ENCODE measurements at places on chromosomes 3 and 15.

DNA sequence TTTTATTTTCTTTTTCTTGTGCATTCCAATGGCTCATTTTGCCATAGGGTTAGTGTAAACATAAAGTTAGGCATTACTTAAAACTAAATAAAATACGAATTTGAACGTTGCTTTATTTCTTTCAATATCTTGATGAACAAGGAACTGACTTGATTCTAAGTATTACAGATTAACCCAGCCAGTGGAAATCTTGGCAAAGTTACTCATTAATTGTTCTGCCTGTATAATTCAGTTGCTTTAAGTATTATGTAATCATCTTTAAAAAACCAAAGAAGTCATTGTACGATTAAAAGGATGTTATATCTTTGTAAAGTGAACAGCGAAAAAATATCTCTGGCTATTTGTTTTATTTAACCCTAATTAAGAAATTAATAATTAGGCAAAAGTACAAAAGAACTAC, 737.9 kb upstream of the BCHE start:
- DNase-seq, result no peak

- DNase-seq, result no peak
Observed at GRCh38 chr15:85997618-85998017, 82.1 kb upstream of the AGBL1 start.

DNA sequence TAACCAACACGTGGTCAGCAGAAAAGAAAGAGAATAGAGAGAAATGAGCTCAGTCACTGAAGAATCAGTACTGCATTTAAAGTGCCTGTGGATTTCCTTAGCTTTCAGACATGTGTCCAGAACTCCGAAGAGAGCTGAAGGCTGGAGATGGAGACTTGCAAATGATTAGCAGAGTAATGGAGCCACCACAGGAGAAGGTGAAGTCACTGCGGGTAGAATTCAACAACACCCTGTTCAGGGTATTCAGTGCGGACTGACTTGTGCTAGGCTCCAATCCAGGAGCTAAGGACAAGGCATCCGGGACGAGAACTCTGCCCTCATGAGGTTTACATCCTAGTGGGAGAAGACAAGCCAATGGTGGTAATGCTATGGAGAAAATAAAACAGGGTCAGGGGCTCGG, 4.2 kb downstream of the EIF4E3 start:
- DNase-seq, result no peak

DNA sequence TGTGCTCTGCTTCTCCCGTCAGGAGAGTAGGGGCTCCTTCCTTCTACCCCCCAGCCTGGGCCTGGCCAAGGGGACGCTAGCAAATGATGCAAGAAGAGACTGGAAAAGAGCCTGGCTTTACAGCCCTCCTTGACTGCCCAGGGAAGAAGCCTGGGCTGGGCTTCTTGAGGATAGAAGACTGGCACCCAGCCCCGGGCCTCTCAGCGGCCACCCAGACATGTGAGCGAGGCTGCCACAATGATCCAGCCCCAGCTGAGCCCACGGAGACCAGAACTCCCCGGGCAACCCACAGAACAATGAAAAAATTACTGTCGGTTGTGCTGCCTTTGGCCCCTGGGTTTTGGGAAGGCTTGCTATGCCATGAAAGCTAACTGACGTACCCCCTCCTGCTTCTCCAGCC, 100.6 kb upstream of the PRR20G start:
- no peak for DNase-seq

GRCh38 chr3:126990890-126991289, 8.0 kb downstream of the PLXNA1 start:
- no peak for DNase-seq

DNA sequence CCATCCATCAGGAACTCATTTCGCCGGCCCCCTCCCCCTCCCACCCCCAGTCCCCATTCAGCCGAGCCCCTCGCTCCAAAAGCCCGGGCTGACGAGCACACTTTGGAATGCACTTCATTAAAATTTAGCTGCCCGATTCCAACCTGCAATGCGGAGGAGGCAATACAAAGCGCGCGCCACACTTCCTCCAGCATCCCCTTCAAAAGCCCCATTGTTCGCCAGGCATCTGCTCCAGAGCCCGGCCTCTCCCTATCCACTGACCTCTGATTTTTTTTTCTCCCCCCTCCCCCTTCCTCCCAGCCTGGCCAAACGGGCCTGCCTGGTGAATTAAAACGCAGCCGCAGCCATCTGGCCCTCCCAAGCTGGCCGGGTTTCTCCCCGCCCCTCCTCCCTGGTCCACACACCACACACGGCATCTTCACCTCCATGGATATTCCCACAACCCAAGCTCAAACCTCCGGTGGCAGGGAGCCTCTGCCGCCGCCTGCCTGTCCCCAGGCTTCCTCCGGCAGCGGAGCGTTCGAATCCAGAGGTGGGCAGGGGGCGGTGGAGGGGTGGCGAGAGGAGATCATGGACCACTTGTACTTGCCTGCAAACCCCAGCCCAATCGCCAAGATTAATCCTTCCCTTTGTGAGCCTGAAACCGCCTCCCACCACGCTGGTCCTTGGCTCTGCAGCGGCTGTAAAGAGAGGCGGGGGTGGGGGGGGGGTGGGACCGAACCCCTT, 441.3 kb downstream of the MAGI1 start:
- no peak for DNase-seq

GRCh38 chr3:63228677-63229076, 49.4 kb upstream of the SYNPR start:
- no peak for DNase-seq

DNA sequence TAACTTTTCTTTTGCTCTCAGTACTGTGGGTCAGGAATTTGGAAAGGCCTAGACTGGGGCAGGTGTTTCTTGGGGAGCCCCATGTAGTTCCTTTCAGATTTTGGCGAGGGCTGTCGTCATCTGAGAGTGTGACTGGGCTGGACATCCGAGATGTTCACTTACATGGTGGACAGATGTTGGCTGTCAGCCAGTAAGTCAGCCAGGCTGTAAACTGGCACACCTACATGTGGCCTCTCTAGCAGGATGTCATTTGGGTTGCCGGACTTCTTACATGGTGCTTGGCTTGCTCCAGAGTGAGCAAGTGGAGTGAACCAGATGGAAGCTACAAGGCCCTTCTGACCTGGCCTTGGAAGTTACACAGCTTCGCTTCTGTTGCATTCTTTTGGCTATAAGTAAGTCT, 20.7 kb downstream of the TATDN2 start:
- DNase-seq, result no peak

DNA sequence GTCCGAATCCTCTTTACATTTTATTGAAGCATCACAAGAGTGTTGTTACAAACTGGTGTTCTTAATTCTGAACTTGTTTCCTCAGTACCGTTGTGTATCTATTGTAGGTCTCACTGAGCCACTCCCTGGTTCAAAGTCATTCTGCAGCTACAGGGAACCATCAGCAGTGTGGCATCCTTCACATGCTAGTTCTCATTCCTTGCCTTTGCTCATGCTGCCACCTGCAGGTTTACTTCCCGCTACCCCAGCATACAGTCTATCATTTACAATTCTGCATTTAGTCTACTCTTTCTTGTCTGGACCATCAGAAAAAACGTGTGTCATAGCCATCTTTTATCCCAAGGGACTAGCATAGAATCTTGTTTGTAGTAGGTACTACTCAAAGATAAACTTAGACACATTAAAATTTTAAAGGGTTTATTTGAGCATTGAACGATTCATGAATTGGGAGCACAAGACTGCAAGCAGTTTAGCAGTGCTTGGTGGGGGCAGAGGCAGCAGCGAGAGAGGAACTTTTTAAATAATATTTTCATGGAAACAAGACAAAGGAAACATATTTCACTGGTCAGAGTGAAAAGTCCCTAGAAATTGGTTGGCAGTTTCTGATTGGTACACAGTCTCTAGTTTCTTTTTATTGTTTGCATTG, 402.1 kb downstream of the CADM2 start:
- DNase-seq, result no peak

DNA sequence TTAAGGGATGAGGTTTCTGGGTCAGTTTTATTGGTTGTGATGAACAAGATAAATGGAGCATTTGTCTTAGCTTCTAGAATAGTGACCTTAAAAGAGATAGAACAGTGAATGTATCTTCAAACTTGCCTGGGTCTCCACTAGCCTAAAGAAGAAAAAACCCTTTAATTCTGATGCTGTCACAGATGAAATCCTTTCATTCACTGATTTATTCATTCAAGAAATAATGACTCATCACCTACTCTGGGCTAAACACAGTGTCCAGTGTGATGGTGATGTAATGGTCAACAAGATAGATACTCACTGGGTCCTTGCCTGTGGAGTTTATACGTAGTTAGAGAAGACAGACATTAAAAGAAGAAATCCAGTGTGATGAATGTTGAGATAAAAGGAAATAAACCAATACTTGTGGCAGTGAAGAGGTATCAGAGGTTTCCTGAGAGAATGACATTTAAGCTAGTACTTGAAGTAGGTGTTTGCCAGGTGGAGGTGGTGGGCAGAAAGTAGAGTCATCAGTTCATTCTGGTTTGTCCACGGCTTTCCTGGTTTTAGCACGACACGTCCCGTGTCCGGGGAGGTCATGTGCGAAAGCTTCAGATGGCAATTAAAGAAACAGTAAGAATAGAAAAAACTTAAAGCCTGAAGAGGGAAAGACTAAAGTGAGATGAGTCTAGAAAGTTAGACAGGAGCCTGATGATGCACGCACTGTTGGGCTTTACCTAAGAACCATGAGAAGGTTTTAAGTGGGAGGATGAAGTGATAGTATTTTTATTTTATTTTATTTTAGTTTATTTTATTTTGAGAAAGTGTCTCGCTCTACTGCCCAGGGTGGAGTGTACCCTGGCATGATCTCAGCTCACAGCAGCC, 18.5 kb downstream of the PAK2 start:
- no peak for DNase-seq

DNA sequence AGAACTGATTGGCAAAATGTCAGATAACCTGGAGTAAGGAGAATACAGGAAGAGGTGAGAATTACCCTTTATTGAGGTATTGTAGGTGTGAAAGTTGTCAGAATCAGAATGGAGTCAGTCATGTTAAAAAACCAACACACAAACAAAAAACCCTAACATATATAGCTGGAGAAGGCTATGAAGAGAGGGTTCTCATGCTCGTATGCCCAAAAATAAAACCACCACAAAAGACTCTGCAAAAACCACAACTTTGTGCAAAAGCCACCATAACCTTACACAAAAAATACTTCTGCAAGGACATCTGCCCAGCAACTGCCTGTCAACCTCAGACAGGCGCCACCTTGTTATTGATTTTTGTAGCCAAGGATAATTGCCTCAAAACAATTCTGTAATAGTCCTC, 136.0 kb downstream of the CD47 start:
- DNase-seq, result no peak

DNA sequence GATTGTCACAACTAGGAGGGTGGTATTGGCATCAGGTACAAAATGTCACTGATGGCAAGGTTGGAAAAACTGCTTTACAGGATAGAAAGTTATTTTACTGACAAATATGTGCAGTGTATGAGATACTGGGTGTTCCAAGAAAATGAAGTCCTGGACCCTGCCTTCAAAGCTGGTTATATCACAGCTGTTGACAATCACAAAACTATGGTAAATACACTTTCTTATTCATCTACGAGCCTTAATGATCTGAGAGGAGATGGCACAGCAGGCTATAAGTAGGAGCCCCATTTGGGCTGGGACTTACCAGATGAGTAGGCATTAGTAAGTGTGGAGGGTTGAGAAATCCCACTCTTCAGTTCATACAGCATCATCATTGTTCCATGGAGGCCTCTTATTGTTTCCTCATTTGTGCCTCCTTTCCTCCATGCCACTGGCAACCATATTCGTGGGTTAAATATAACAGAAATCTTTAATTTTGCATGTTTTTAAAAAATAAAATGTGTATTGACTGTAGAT, 66.9 kb downstream of the CMTM8 start:
- DNase-seq, result no peak

- no peak for DNase-seq
Observed at GRCh38 chr3:12483872-12484197, 445 bp upstream of the TSEN2 start.

DNA sequence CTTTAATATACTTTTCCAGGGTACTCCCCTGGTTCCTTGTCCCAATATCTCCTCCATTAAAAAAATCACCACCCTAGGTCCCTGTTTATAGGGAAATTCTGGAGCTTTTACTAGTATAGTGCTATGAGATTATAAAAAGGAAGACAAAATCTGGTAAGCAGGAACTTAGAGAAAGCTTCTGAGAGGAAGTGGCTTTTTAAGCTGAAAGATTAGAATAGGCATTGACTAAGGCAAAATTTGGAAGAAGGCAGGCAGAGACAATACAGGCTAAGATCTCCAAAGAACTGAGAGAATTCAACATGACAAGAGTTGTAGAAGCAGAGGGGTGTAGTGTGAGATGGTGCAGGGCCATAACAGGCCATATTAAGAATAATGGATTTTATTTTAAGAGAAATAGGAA, 25.8 kb downstream of the SGO1 start:
- no peak for DNase-seq

DNA sequence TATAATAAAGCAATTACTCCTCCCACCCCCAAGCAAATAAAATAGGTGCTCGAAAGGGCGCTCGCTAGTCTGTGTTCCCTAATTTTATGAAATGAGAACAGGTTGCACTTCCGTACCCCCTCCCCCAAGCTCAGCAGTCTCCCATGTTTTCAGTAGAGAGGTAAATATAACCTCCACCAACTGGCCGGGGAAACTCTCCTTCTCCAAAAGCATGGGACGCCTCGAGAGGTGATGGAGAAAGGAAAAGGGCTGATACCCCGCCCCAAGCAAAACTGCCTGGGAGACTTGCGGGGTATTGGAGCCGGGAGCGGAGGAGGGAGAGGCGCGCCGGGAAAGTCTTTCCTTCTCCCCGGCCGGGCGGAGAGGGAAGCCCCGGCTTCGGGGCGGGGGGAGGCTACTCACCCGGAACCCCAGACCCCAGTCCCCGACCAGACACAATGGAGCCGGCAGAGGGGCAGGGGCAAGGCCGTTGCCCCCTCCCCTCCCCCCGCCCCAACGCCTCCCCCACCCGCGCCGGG, 605 bp downstream of the DCUN1D1 start:
- no peak for DNase-seq

DNA sequence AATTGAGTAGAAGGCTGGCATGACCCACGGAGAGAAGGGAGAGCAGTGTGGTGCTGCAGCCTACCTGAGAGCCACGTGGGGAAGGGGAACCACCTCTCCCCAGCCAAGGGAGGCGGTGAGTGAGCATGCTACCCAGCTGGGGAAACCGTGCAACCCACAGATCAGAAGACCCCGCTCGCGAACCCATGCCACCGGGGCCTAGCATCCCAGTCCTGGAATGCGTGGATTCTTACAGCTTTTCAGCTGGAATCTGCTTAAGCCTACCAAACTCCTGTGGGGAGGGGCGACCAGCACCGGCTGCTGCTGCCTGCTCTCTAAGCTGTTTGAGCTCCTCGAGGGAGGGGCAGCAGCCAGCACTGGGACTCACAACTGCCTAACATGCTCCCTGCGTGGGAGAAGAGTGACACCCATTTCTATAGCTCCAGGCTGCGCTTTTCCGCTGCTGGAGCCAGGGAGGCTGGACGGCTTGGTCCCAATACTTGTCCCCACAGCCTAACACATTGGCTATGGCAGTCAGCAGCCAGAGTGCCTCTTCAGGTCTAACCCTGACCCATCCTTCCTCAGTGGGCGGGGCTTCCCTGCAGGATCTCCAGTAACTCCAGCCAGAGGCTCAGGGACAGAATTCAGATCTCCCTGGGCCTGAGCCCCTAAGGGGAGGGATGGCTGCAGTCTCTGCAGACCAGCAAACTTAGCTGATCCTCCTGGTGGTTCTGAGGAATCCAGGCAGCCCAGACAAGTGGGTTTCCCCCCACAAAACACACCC, 20.0 kb upstream of the TEX55 start:
- no peak for DNase-seq

- no peak for DNase-seq
Observed at GRCh38 chr3:109213321-109213720, 76.8 kb downstream of the C3orf85 start.
